ENCODE measurements at places on chromosomes 12 and 14.

GRCh38 chr14:55626131-55626530, 46.1 kb downstream of the KTN1 start:
- DNase-seq: no peak

GRCh38 chr14:91406982-91407381, 10.6 kb downstream of the CCDC88C start:
- DNase-seq: no peak

DNA sequence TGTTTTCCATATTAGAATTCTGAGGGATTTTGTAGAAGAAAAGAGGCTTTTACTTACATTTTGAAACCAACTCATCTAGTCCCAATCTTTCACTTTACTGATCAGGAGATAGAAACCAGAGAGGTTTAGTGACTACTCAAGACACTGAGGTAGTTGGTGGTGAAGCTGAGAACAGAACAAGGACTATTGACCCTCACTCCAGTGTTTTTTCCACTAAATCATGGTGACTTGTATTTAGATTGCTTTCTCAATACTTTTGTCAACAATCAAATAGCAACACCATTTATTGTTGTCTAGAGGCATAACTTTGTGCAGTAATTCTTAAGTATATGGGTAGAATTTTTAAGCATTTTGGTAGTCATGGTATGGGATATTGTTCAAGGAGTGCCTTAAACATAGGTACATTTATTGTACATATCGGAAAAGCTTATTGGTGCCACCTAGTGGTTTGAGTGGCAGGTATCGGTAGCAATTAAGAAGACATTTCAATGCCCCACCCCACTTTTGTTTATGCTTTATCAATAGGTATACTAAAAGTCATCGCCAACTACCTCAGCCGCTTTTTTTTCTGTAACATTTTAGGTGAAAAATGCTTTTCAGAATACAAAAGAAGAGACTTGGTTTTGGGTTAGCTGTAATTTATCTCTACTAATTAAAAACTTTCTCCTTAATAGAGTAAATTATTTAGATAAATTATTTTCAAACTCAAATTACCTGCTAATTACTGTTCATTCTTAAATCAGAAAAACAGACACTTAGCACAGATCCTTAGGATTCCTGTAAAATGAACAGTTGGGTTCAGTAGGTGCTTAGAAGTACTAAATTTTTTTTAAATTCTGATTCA, 47.3 kb upstream of the PAWR start:
- no peak for DNase-seq

DNA sequence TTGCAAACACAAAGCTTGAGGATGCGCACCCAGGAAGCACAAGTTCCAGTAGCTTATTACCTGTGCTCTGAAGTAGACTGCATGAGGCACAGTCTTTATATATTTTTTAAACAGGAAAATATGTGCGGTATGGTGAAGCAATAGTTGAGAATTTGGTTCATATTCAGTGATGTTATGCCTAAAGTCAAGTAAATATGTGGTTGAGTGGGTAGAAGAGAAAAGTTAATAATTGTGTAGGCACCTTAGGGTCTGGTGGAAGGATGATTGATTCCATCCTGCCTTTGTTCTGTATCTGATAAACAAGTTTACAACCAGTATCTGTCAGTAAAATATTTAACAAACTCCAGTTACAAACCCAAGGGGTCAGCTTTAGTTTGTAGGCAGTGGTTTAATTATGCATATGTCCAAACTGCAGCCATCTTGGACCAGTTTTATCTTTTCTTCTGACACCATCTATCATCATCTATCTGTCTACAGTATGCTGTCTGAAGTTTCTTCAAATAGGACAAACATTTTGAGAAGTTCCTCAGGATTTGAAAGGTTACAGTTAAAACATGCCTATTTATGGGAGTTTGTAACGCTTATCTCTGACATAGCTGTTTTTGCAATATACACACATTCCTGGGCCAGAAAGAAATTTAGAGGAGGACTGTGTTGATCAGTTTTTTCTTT, 10.8 kb downstream of the SINHCAF start:
- DNase-seq: no peak

GRCh38 chr12:29167988-29168387, 18.9 kb downstream of the FAR2 start:
- no peak for DNase-seq

GRCh38 chr12:47707355-47707754, 1.5 kb upstream of the RPAP3 start:
- DNase-seq: no peak

DNA sequence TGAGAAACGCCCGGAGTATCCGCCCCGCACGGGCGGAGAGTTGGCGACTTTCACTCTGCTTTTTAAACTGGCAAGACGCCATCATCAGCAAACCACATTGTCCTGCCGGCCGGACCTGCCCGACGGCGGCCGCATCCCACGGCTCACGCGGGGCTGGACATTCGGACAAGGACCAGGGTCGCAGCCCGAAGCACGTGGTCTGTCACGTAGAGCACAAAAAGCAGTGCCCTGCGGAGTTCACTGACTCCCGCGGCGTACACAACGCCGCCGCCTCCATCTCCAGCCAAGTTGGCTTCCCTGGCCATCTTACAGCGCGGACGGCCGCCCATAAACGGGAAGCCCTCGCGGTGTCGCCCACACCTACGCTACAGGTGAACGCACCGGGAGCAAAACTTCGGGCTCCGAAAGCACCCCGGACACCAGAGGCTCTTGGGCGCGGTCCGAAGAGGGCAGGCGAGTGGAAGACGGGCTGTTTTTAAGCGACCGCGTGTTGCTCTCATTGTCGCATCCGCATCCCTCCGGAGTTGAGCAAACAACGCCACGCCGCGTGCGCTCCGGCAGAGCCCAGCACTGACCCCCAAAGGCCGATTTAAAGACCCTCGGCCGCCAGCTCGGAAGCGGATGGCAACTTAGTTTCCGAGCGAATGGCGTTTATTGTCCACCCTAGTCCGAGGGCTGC, 966 bp downstream of the SINHCAF start:
- DNase-seq: peak; percentile 16

- no peak for DNase-seq
Measured at GRCh38 chr14:67965696-67966095, 146.1 kb downstream of the RAD51B start.

DNA sequence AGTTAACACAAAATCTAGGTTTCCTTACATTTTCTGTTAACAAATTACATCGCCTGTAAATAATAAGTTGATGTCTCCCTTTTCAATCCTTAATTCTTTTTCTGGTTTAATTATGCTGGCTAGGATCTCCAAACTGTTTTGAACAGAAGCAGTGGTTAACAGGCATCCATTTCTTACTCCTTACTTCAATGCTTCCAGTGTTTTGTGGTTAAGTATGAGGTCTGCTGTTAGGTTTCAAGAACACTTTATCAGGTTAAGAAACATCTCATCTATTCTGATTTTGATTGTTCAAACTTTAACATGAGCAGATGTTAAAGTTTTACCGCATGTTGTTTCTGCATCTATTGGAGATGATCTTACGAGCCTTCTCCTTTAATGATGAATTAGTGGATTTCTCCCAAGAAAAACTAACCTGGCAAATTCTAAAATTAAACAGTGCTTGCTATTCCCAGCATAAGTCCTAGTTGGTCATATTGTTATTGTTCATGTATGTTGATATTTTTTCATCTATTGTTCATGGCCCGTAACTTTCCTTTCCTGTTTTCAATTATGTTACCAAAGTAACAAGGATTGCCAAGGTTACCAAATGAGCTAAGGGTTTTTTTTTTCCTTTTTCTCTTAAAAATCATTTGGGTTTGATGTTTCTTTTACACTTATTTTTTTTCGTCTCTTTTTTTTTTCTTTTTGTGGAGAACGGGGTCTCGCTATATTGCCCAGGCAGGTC, 33.4 kb downstream of the POLE start:
- DNase-seq: no peak

DNA sequence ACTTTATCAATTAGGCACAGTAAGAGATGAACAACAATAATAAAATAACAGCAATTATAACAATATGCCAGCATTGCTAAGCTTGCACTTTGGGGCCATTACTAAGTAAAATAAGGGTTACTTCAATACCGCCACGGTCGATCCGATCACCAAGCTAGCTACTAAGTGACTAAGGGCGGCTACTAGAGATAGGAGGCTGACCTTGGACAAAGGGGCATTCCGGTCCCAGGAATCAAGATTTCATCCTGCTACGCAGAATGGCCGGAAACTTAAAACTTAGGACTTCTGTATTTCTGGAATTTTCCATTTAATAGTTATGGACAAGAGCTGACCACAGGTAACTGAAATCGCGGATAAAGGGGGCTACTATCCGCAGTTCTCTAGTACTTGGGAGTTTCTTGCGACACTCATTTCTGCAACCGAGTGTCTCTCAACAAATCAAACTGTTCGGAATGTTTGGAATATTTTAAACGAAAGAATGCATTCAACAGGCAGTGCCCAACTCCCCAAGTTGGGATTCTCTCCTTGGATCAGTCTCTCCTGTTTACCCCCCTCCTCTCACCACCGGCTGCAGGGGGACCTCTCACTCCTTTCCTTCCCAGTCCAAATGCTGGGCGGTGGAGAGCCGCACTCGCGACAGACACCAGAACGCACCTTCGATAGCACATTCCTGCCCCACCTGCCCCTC, 650 bp downstream of the HEBP1 start:
- DNase-seq: no peak

DNA sequence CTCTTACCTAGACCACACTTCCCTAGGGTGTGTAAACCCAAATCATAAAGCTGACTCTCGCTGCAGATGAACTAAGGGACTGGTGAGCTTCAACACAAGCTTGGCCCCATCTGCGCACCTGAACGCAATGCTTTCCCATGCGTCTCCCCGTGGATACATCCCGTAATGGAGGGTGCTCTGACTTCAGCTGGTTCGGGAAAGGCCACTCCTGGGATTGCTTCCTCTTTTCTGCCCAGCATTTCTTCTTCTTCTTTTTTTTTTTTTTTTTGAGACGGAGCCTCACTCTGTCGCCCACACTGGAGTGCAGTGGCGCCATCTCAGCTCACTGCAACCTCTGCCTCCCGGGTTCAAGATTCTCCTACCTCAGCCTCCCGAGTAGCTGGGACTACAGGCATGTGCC, 27.7 kb upstream of the ETFBKMT start:
- no peak for DNase-seq

DNA sequence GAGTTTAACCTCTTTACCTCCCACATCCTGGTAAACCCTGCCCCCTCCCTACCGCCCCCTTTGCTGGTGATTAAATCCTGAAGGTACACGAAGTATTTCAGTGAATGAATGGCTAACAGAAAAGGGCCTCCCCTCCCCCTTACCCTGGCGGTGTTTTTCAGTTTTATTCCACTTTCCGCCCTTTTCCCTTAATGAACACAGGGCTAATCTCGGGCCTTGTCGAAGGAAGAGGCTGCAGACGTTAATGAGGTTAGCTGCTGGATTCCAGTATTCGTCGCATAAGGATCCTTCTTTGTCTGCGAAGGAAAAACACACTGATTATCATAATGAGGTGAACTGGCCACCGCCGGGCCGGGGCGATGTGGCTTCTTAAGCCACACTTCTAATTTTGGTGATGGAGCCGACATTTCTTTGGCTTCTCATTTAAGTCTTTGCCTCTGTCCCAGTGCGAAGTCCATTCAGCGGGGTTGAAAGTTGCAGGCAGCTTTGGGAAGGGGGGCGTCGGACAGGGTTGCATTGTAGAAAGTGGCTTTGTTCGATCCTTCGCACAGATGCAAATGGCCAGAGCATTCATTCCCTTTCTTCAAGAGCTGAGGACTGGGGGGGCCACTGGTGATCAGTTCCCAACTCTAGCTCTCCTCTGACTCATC, 6.5 kb downstream of the MEG3 start:
- DNase-seq: no peak

DNA sequence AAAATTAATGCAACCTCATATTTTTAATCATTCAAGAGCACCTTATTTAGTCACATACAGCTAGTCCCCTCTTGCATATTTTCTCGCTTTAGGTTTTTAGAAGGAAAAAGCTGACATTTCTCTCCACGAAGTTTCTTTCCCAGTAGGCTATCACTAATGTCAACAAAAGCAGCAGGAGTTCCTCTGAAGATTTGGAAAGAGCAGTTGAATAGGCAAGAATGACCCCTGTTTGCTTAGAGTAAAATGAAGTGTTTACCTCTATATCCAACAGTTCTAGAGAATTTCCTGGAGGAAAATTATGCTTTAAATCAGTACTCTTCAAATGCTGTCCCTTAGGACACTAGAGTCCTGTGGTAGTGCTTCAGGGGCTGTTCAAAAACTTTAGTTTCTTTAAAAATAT, 188.1 kb upstream of the PRKD1 start:
- DNase-seq: no peak

DNA sequence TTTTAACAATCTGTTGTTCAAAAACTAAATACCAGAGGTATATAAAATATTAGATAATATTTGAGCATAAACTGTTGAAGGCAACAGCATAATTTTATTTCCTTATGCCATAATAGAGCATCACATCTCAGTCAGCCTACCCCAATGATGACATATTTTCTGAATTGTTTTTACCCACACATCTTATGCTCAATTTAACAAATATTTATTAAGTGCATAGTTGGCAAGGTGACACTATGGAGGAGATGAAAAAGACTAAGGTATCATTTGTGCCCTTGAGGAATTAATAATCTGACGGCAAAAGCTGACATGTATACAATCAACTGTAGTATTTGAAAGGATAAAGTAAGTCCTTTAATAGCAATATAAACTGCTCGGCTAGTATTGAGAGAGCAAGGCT, 102.4 kb downstream of the SYT1 start:
- DNase-seq: no peak

- DNase-seq: no peak
Measured at GRCh38 chr12:56040963-56041551, 661 bp upstream of the RPS26 start.

- DNase-seq: no peak
Measured at GRCh38 chr14:29352706-29353080, 575.0 kb downstream of the PRKD1 start.

DNA sequence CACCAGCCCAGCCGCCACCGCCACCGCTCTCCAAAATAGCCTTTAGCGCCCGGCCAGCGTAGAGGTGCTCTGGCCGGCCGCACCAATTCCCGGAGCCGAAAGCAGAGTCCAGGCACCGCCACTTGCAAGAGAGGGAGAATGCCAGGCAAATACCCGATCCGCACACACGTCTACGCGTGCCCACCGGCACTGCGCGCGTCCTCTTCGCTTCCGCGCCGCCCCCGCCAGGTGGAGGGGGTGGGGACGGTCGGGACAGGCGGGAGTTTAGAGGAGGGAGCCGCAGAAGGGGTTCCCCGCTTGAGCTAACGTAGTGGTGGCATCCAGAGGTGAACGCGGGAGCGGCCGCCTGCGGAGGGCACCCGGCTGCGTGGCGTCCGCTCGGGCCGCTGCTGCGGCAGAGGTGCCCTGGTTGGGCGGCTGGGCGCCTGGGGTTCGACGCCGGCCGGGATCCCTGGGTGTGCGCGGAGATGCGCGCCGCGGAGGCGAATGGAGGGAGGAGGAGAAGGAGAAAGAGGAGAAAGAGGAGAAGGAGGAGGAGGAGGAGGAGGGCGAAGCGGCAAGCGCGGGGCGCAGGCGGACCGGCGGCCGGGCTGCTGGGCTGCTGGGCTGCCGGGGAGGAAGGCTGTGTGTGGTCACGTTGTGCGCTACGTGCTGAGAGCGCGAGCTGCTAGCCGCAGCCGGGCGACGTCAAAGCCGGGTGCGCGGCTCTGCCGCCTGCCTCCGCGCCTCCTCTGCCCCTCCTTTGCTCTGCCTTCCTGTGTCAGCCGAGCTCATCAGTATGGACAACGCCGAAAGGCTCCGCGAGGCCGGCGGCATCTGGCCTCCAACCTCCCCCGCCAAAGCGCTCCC, at the start of gene MDGA2:
TSS of gene MDGA2 (minus strand) at position 140 of the 849 bp plus-strand sequence.
- DNase-seq: no peak

GRCh38 chr12:47636908-47637780, 68.7 kb downstream of the RPAP3 start:
- DNase-seq: peak; percentile 37

GRCh38 chr12:91163116-91163515, 19.5 kb downstream of the DCN start:
- no peak for DNase-seq

Data from stimulated activated CD8-positive, alpha-beta memory T cell treated with anti-CD3 and anti-CD28 coated beads, Interleukin-7, amount 100 ng/mL, for 48 hours (primary cell).